ENCODE measurements at places on chromosomes 1 and 21.

DNA sequence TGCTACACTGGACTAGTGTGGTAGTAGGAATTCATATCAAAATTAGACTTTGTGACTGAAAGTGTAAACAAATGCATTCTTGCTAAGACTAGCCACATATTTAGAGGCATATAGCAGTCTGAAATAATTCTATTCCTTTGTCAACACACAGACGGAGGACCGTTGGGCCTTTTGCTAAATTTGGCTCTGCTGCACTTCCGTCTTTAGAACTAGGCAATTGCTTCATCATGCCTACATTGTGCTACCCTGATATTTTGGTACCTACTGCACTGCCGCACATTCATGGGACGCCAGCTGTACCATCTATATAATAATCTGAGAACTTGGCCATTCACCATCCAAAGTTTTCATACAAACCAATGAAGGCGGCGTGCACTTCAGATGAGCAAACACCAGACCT, 346.8 kb downstream of the KIF26B start:
- DNase-seq, result peak; percentile 50

- no peak for DNase-seq
Observed at GRCh38 chr1:54499097-54499359, 49.0 kb upstream of the ACOT11 start.

DNA sequence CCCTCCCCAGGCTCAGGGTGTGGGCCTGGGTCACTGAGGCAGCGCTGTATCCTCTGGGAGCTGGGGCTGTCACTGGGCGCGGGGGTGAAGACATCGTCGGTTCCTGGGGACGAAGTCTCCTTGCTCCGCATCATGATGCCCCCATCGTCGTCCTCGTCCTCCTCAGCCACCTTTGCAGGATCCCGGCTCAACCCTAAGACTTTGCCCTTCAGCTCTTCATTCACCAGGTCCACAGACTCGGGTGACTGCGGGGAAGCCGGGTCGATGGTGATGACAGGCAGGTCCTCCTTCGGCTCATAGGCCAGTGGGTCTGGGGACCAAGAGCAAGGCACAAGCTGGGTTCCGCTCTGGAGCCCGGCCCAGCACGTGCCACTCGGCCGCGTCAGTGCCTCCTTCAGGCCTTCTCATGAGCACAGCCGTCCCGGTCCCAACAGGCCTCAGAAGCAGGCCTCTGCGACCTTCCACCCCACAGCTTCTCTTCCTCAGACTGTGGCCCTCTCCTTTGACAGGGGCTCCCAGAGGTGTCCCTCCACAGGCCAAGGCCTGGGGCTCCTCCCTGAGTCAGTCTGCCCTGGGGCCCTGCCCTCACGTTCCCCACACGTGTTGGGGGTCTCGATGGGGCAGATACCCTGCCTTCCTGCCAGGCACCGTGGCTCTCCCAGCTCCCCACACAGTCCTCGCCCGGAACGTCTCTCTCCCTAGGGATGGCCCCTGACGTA, 54.4 kb downstream of the SLC9A1 start:
- no peak for DNase-seq

DNA sequence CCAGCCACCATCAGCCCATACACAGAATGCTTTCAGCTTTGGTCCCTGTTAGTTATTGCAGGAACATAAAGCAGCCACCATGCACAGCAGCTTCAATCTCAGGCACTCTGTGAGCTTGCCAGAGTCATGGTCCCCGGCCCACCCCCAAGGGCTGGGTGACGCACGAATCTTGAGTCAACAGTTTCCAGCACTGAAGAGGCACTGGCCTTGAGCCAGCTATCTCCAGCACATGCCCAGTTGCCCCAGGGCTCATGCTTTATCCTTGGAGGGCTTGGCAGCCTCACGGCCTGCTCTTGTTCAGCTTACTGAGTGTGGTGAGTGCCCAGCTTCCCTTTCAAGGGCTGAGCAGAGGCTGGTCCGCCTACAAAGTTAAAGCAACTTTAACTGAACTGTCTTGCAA, 200.7 kb upstream of the RAB4A start:
- DNase-seq, result peak; percentile 51

DNA sequence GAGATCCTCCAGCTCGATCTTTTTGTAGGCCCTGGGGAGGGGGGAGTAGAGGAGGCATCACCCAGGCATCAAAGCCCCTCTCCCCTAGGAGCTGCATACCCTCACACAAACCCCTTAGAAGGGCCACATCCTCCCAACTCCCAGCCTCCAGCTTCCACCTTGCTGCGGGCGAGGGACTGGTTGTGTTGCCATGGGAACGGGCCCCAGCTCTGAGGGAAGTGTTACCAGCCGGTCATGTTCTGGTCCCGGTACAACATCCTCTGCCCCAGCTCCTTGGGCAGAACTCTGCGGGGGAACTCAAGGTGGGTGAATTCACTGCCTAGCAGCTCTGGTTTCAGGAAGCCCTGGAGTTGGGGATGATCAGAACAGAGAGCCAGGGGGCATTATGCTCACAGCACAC, 4.1 kb downstream of the PPM1J start:
- DNase-seq, result no peak

DNA sequence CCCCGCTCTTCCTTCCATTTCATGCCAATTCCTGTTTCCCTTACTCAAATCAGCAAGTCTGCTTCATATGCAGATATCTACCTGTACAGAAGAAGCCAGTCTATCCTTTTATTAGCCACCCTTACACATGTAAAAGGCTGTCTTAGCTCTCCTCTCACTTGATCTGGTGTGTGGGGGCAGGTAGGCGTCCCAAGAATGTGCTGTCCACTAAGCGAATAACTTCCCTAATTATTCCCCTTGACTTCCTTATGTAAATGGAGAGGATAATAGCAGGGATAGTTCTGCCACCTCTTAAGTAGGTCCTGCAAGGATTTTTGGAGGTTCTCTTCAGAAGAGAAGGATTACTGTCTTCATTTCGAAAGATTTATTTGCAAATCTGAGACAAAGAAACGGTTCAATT, 160.4 kb downstream of the TTLL7 start:
- DNase-seq, result no peak

DNA sequence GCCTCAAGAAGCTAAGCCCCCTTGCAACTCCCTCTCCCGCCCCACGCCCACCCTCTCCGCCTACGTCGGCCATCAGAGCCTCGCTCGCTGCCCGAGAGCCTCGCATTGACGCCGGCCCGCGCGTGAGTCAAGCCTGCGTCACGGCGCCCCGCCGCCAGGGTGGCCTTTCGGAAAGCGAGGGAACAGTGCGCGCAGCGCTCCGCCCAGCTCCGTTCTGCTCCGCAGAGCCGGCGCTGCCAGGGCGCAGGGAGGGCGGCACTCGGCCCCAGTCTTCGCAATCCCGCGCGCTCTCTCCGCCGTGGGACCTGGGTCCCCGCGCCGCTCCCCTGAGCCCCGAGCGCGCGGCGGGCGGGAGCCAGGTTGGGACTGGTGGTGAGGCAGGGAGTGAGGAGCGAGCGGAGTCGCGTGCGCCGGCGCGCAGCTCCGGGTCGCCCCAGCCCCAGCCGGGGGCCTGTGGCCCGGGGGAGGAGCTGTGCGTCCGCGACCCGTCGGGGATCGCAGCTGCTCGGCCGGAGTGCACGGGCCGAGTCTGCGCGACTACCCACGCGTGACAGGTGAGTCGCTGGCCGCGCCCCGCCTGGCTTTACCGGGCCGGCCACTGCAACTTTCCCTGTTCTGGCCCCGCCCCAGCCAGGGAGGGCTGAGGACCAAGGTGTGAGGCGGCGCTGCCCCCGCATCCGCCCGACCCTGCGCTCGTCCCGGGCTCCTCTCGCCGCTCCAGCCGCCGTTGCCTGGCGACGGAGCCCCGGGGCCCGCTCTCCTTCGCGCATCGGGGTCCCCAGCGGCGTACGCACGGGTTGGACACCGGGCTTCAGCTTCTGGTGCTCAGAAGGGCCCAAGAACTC, at the start of gene SLC6A17:
Gene SLC6A17 (plus strand): TSS at position 165 of the 845 bp plus-strand sequence. CDS start 16,436 bp downstream, outside the sequence.
- no peak for DNase-seq

DNA sequence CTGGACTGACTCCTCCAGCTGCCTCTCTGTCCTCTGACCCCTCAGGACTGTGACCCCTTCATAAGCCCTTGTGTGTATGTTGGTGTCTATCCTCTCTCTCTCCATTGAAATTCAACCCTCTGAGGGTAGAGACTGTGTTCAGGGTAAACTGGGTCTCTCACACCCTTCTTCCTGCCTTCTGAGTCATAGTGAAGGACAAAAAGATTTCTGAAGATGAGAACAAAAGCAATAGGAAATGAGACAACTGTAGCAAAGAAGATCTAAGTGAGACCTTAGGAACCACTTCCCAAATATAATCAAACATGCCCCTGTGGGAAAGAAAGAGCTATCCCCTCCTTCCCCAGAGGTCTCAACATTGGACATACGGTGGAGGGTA, 16.9 kb downstream of the NUAK2 start:
- DNase-seq, result no peak

- DNase-seq, result no peak
Observed at GRCh38 chr1:219109424-219110018, 64.2 kb upstream of the LYPLAL1 start.
